HFFc6 (cell line): ENCODE measurements at places on chromosomes 7 and 10. TPM values are rescaled to one million over a fixed set of nuclear protein-coding genes. Genes with fewer than 3 reads are reported as not detected.
A peak's percentile ranks its signal among the peaks of the same experiment; 100 is the strongest.

DNA sequence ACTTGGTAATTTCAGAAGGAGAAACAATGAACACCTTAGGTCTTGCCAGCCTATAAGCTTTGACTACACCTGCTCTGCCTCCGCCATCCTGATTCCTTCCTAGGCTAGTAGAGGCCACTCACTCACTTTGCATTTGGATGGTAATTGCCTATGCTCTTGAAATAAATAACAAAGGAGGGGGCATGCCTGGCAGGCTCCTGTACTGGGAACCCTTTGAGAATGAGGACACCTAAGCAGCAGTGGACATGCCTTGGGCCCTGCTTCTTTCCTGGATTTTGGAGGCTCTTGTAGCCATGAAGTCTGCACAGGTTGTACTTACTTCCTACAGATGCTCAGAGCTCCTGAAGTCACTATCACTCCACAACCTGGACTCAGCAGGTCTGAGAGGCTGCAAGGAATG, 65.8 kb downstream of the BLNK start:
- DNase-seq: no peak

GRCh38 chr10:22805304-22805703, 90.9 kb upstream of the PIP4K2A start:
- DNase-seq: peak; percentile 69

DNA sequence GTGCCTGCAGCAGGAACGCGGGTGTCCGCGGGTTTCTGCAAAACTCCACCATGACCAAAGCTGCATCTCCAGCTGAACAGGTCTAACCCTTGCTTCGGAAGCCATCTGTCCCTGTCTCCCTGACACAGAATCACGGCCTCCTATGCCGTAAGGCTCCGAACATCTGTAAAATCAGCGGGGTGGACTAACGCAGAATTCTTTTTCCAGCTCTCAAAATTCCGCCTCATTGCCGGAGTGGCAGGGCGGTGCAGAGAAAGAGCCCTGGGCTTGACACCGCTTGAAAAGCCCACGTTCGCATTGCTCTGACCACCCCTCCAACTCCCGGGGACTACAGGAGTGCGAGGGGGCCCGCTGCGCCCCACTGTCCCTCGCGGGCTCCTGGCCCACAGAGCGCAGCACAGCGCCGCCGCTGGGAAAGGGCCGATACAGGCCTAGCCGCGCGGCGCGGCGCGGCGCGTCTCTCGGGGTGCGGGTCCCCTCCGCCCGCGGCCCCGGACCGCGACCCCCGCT, 409 bp downstream of the DNMBP start:
- no peak for DNase-seq

GRCh38 chr10:64014281-64014680, 493.1 kb downstream of the REEP3 start:
- DNase-seq: no peak

DNA sequence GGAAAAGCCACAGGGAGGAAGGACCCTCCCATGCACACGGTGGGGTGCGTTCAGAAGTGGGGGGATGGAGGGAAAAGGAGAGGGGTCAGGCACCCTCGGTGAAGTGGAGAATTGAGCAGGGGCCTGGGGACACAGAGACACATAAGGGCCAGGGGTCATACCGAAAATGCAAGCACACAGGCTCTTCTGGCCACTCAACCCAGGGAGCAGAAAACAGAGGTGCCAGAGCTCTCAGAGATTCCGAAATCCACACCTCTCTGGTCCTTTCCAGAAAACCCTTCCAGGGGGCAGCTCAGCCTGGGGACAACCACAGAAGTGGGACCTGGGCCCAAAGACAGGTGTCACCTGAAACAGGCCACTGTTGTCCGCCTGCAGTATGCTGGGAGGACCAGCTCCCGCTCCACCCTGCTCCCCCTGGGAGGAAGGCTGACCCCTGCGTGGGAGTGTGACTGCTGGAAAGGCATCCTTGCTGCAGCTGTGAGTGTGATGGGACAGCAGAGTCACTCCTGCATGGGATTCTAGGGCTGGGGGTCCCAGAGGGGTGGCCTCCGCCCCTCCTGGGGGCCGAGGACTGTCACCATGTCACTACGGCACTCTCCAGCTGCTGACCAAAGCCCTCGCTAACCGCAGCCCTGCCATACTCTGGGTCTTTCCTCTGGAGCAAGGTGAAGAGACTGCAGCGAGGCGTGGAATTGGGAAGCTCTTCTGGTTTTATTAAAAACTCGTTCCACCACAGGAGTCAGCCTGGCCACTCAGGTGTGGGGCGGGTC, 63.1 kb downstream of the TMEM209 start:
- no peak for DNase-seq

DNA sequence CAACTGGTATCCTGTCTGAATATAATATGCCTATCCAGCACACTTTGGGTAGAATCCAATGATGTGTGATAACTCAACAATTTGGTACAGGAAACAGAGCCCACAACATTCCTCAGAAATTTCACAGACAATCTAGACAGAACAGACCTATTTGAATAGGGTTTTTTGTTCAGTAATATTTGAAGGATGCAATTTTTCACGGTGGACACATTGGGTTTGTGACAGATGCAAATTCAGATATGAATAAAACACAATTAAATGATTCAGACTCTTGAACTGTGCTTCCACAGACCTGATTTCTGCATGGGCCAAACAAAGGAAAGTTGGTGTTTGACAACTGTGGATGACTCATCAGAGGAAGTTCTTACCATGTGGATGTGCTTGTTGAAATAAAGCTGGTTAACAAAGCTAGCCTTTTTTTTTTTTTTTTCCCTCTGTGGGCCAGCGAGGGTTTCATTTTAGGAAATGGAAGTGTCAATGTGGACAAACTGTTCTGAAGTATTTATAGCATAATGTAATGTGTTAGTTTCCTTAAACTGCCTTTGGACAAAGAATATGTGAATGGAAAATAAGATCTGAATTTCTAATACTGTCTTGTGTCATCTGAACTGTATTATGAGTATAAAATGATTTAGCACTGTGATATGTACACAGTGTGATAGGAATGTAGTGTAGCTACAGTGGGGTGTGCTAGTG, 43.2 kb upstream of the FAM133B start:
- DNase-seq: peak; percentile 91

DNA sequence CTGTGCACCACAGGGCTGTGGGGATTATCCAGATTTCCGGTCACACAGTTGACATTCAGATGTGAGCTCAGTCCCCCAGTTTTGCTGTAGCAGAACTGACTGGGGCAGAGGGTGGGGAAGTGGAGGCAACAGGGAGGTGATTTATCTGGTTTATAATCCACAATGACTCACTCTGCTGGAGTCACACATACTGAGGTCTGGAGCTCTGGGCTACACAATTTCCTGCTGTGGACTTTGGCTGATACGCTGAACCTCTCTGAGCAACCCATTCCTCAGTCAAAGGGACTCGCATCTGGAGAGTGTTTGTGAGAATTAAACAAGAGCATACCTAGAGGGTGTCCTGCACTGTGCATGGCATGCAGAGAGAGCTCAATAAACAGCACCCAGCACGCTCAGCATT, 64.8 kb upstream of the PLPP4 start:
- DNase-seq: no peak

DNA sequence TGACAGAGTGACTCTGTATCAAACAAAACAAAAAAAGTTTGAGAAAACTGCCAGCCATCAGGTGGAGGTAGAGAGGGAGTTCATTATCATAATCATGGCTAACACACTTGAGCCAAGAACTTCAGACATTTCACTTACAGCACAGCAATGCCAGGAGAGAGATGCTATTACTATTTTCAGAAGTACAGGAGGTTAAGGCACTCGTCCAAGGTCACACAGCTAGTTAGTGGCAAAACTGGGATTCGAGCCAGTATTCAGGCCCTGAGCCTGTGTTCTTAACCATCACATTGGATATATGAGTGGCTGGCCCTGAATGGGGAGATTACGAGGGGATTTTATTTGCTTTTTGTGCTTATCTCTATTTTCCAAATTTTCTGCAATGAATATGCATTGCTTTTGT, 24.8 kb upstream of the UNC5B start:
- no peak for DNase-seq

DNA sequence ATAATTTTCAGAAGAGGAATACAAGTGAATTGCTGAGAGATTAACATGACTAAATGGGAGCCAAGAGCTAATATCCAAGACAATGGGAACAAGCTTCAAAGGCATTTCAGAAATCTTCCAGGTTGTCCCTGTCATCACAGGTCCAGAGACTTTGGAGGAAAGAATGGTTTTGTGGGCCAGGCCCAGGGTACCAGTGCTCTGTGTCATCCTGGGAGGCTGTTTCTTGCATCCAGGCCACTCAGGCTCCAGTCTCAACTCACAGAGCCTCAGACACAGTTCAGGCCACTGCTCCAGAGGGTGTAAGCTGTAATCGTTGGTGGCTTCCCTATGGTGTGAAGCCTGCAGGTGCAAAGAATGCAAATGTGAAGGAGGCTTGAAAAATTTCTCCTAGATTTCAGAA, 170.4 kb upstream of the NRG3 start:
- no peak for DNase-seq

DNA sequence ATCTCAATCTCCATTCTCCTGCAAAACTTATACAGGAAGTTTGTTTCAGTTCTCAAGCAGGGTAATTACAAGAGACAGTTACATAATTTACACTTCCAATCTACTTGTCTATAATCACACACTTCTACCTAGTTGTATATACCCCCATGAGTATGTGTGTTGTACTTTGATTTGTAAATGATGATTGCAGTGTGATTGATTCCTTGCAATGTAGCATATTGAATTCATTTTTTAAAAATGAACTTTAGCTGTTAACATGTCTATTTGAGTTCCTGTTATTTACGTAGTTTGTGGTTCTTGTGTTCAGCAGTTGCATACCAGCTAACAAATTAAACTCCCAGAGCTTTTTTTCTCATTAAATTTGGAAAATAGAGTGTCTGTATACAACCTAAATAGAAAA, 102.5 kb upstream of the SAMD8 start:
- DNase-seq: no peak

- no peak for DNase-seq
Observed at GRCh38 chr7:42624471-42624870, 287.4 kb downstream of the C7orf25 start.

DNA sequence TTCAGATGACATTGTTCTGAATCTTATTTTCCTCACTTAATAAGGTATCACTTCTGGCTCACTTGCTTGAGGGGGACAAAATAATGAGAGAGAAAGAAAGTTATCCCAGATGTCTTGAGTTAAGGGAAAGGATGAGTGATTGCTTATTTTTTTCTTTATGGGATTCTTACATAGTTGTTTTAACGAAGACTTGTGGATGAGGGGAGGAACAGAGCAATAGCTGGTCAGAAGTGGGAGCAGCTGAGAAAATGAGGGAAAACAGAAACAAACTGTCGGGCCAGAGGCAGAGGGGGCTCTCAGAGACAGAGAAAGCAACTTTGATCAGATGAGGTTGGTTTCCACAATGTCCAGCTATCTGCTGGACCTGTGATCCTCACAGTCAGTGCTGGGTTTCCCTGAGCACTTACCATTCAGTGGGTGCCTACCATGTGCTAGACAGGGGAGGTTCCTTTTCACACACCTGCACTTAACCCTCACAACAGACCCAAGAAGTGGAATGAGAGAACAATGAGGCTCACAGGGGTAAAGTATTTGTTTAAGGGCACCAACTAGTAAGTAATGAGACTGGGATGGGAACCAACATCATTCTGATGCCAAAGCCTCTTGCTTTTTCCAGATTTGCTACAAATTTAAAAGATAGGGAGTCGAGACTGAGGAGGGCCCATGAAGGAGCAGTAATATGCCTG, 64.2 kb downstream of the BICC1 start:
- DNase-seq: no peak

- no peak for DNase-seq
Observed at GRCh38 chr7:2146676-2147472, 85.9 kb downstream of the MAD1L1 start.

- no peak for DNase-seq
Observed at GRCh38 chr10:13110908-13111307, 10.9 kb downstream of the OPTN start.

GRCh38 chr7:138630059-138630610, 71.0 kb downstream of the SVOPL start:
- no peak for DNase-seq

GRCh38 chr10:48594803-48595538, 9.9 kb downstream of the ARHGAP22 start:
- DNase-seq: no peak

- DNase-seq: no peak
Observed at GRCh38 chr10:64682043-64682442, 1160.8 kb downstream of the REEP3 start.

GRCh38 chr7:21099955-21100354, 313.3 kb upstream of the SP8 start:
- no peak for DNase-seq

DNA sequence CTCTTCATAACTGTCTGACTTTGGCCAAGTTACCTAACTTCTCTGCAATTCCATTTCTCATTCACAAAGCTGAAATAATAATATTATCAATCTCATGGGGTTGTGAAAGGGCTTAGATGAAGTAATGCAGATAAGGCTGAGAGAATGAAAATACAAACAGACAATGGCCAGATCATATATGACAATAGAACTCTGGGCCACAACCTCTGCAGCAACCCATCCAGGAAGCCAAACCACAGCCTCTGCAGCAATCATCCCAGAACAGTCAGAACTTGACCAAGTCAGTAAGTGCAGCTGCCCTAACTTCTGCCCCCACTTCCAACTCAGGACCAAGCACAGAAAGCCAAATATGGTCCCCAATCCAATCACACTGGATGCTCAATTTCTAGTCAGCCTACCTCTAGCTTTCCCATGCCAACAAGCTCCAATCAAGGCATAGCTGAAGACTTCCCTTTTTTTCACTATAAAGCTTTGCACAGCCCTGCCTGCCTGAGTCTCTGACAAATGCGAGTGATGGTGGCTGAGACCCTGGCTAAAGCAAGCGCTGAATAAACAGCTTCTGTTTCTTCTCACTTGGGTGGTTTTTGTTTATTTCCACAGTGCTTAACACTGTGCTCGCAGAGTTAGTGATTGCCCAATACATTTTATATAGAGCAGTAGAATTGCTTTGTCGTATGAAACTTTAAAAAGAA, 34.8 kb upstream of the TNPO3 start:
- no peak for DNase-seq

DNA sequence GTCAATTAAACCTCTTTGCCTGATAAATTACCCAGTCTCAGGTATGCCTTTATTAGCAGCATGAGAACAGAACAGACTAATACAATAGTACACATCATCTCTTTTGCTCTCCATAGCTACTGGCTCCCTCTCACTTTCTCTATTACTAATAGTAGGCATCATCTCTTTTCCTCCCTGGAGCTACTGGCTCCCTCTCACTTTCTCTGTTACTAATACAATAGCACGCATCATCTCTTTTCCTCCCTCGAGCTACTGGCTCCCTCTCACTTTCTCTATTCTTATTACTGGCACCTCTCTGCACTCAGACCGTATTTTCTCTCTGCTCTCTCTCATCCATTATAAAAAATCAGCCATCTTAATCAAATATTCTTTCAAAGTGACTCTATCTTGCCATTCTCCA, 37.1 kb downstream of the SLC25A13 start:
- no peak for DNase-seq

Gene GIMAP6
- not detected in 3 replicates for total RNA-seq

Gene INHBA
- 20.6 to 28.3 TPM (median 27.5 TPM) in 3 replicates for total RNA-seq

Gene NXPH1
- not detected in 3 replicates for total RNA-seq

Gene PIK3AP1
- not detected in 3 replicates for total RNA-seq

Gene CNNM1
- 3.2 to 4.4 TPM (median 3.7 TPM) in 3 replicates for total RNA-seq
